ENCODE measurements at places on chromosomes 16 and 17.

GRCh38 chr17:75342996-75343395 lies 53.8 kb upstream of the SLC25A19 start:
- no peak for DNase-seq

- DNase-seq: no peak
Observed at GRCh38 chr17:80546267-80546666, 1.6 kb downstream of the RPTOR start.

- DNase-seq: no peak
Observed at GRCh38 chr17:50194934-50195865, 6.2 kb downstream of the COL1A1 start.

GRCh38 chr16:69870761-69871160 lies 80.4 kb upstream of the CLEC18A start:
- DNase-seq: no peak

DNA sequence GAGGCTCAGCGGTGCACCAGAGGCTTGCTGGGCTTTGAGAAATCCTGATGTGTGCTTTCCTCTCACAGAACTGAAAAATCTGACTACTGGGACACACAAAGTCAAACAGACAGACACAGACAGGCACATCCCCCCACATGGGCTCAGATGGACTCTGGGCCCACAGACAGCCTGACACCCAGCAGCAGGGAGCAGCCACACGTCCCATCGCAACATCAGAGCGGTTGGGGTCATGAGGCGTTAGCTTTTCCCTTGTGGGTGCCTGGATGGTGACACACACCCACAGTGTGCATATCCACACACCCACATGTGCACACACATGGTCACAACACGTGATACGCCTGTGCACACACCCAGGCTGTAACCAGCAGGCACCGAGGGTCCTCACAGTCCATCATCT lies 6.3 kb downstream of the SPNS3 start:
- DNase-seq: no peak

DNA sequence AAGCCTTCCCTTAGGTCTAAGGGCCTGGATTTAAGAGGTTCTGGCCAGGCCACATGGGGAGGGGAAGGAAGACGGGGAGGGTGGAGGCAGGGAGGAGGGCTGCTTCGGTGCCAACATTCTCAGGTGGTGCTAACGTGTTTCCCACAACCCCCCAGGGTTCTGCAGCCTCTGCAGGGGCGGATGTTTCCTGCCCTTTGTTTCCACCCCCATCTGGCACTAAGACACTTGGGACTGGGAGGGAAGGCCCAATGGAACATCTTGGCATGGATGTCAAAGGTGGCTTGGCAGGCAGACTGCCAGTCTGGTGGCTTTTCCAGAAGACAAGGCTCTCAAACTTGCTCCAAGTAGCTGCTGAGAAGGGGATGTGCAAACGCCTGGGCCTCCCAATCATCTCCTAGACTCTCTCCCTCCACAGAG lies 12.7 kb downstream of the HIC1 start:
- DNase-seq: no peak

DNA sequence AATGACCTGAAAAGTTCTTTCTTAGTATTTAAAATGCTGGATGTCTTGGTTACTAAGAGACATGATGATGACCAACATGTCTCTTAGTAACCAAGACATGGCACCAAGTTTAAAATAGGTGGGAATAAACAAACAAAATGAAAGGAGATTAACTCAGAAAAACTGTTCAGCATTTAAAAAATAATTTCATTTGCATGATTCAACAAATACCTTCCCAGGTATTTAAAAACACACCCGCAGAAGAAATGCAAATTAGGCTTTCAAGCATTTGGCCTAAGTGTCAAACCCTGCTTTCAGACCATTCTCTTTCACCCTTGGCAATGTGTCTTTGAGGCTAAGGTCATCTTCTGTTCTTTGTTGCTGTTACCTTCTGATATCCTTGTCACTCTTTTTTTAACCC lies 91.4 kb upstream of the CORO6 start:
- DNase-seq: no peak

DNA sequence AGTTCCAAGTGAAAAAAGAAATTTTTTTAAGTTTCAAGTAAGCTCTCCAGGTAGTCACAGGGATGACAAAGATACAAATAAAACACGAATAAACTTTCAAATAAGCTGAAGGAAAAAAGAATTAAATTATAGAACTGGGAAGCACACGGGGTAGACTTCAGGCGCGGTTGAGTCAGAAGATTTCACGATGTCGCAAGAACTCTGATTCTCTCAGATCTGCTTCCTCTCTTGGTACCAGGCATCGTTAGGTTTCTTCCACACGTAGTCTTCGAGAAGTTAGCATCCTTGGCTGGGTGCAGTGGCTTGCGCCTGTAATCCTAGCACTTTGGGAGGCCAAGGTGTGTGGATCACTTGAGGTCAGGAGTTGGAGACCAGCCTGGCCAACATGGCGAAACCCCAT lies 784.1 kb upstream of the RBFOX1 start:
- DNase-seq: no peak

All from naive thymus-derived CD4-positive, alpha-beta T cell (primary cell).